ENCODE measurements at places on chromosomes 5 and 9. TPM values are rescaled to one million over a fixed set of nuclear protein-coding genes. Genes with fewer than 3 reads are reported as not detected.

Gene TRMO
- 24.1 TPM for total RNA-seq

Gene DNAJC25
- total RNA-seq = 9.5 TPM

Gene SUSD3
- 0.78 TPM for total RNA-seq

Gene IRGM
- total RNA-seq = not detected

Gene TTC23L
- 0.07 TPM for total RNA-seq

Gene JAKMIP2
- not detected for total RNA-seq

Gene PCA3
- total RNA-seq = not detected

Gene DDX4
- under 0.01 TPM for total RNA-seq

Gene SLC25A2
- total RNA-seq = not detected

Gene COL5A1
- total RNA-seq = 0.57 TPM

Gene PTGR1
- total RNA-seq = 57.2 TPM

Gene LRRC26
- 2.1 TPM for total RNA-seq

Gene MZB1
- 0.34 TPM for total RNA-seq

Gene IFNA1
- not detected for total RNA-seq

Gene RASEF
- total RNA-seq = 3.4 TPM

Gene ISL1
- 1.6 TPM for total RNA-seq

Gene IL13
- total RNA-seq = not detected

Gene CACNA1B
- total RNA-seq = not detected

Gene IFNA13
- not detected for total RNA-seq

Gene IER5L
- total RNA-seq = 15.7 TPM

Gene TPM2
- 43.1 TPM for total RNA-seq

Gene PTCH1
- 4.1 TPM for total RNA-seq

Gene ADCY2
- 0.07 TPM for total RNA-seq

Gene NKD2
- total RNA-seq = 1.3 TPM

Gene TAF11L2
- total RNA-seq = not detected

Gene ESM1
- total RNA-seq = not detected

Gene TMEM252
- not detected for total RNA-seq

Gene DIPK1B
- under 0.01 TPM for total RNA-seq

Gene AJM1
- total RNA-seq = 2.1 TPM

Gene SIT1
- not detected for total RNA-seq

Gene CDK5RAP2
- total RNA-seq = 49.8 TPM
